Liver (tissue), 10 donors: ENCODE measurements at places on chromosomes 5 and 9. TPM values are rescaled to one million over a fixed set of nuclear protein-coding genes. Genes with fewer than 3 reads are reported as not detected.

Gene INSL4
- not detected for polyA plus RNA-seq

Gene C5orf58
- polyA plus RNA-seq = not detected

Gene PCDHGB2
- not detected for polyA plus RNA-seq

Gene UQCRQ
- polyA plus RNA-seq = 548 TPM

Gene BTNL8
- polyA plus RNA-seq = 0.49 TPM

Gene PCDHGB3
- polyA plus RNA-seq = 0.07 TPM

Gene C5orf52
- polyA plus RNA-seq = not detected
